ENCODE measurements at places on chromosomes 3 and 15.

GRCh38 chr3:71681224-71681668 lies 44.0 kb downstream of the EIF4E3 start:
- DNase-seq = peak; percentile 26

- no peak for DNase-seq
Observed at GRCh38 chr3:186937017-186937875, 6.9 kb downstream of the ST6GAL1 start.

GRCh38 chr3:43755516-43756200 lies 64.9 kb downstream of the ABHD5 start:
- no peak for DNase-seq

GRCh38 chr3:80688814-80689213 lies 921.0 kb upstream of the ROBO1 start:
- DNase-seq = no peak

- no peak for DNase-seq
Observed at GRCh38 chr15:94233441-94233840, 2.1 kb downstream of the MCTP2 start.

DNA sequence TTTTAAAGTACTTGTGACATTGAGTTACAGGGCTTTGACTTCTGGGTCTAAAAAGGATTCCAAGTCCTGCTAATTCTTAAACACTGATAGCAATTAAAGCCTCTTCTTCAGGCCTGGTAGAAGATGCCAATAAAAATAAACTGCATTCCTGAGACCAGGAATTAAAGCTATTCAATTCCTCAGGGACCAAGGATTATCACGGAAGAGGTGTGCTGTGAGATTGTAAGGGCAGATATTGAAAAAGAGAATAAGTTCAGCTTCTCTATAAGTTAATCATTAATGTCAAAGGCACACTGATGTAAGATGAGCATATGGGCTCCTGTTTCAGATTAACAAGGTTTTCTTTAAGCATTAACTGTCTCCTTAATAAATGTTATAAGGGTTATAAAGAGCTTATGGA lies 611.3 kb downstream of the SI start:
- no peak for DNase-seq

DNA sequence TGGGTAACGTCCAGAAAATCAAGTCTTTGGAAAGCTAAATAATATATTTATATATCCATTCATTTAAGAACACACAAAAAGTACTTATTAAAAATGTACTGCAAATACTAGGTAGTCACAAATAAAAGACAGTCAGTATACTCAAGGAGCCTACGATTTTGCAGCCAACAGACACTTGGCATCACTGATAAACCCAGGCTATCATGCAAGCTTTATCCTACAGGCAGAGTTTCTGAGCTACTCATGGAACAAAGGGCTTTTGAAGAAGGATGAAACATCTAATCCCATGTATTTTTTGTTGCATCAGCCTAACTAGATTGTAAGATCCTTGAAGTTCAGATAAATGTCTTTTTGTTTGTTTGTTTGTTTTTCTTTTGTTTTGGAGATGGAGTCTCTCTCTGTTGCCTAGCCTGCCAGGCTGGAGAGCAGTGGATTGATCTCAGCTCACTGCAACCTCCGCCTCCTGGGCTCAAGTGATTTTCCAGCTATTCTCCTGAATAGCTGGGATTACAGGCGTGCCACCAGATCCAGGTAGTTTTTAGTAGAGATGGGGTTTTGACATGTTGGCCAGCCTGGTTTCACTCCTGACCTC lies 319.4 kb upstream of the MDFIC2 start:
- no peak for DNase-seq

- no peak for DNase-seq
Observed at GRCh38 chr15:52714968-52715367, 35.8 kb upstream of the ATOSA start.

DNA sequence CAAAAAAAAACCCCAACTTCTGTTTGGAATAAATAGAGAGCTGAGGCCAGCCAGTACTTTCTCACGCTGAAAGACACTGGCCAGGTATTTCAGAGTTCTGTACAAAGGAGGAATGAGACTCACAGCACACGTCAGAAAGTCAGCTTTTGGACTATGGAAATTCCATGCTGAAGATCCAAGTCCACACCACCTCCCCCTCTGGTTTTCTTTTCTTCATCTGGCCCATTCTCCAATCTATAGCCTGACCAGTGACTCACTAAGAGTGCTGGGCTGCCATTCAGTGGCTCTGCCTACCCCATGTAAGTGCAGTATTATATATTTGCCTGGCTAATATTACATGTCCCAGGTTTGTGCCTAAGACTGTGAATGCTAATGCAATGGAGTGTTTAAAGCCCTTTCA lies 13.9 kb downstream of the BOC start:
- DNase-seq = no peak

- peak; percentile 20 for DNase-seq
Observed at GRCh38 chr15:72783004-72783639, 436 bp downstream of the ADPGK start.

GRCh38 chr3:114566162-114566755 lies 272.4 kb downstream of the TIGIT start:
- no peak for DNase-seq

DNA sequence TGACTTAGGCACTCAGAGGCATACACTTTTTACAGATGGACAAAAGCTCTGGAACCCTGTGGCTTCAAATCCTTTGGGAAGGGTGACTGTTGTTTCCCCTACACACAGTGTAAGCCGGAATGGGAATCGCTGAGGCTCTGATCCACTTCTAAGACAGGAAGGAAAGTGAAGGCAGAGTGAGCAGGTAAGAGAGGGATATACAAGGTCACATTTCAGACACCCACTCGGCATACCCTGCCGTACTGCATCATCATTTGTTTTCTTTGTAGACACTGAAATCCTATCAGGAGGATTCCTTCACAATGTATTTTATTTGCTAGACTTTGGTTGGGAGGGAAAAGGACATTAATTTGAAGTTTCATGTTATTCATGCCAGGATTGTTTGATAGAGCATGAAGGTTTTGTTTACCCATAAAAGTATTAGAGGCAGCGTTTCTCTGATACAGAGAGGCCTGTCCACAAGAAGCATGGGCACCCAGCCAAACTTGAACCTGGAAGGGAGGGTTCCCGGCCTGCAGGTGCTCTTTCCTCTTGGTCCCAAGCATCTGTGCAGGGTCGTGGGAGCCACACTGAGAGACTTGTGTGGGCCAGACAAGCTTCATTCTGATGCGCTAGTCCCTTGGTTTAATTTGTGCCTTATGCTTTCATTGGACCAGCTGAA lies 21.9 kb upstream of the POLR2M start:
- DNase-seq = no peak

DNA sequence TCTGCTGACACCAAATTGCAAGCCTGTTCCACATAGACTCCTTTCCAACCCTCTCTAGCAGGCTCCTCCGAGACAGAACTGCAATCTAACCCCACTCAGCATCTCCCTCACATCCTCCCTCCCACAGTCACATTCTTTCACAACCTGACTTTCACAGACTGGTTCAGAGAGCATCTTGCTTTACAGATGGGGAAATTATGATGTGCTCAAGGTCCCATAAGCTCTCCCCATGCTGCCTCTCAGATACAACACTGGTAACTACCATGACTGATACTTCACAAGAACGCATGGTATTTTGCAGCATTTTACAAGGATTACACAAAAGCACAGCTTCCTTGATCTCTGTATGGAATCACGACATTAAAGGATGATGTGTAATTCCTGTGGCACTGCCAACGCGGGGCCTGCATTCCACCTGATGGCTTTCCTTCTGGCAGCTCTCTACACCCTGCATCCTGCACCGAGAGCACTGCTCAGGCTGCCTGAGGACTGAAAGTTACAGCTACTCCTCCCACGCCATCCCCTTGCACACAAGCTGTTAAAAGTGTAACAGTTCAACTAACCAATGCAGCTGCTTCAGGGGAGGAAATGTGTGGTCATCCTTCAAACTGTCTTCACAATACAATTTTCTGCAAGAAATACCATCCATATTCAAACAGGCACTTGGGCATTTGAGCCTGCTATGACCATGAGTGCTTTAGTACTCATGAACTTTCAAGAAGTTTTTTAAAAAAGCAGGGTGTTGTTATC lies 27.6 kb downstream of the TBC1D2B start:
- DNase-seq = peak; percentile 49

GRCh38 chr3:124158168-124158881 lies 166.4 kb upstream of the ROPN1 start:
- no peak for DNase-seq

DNA sequence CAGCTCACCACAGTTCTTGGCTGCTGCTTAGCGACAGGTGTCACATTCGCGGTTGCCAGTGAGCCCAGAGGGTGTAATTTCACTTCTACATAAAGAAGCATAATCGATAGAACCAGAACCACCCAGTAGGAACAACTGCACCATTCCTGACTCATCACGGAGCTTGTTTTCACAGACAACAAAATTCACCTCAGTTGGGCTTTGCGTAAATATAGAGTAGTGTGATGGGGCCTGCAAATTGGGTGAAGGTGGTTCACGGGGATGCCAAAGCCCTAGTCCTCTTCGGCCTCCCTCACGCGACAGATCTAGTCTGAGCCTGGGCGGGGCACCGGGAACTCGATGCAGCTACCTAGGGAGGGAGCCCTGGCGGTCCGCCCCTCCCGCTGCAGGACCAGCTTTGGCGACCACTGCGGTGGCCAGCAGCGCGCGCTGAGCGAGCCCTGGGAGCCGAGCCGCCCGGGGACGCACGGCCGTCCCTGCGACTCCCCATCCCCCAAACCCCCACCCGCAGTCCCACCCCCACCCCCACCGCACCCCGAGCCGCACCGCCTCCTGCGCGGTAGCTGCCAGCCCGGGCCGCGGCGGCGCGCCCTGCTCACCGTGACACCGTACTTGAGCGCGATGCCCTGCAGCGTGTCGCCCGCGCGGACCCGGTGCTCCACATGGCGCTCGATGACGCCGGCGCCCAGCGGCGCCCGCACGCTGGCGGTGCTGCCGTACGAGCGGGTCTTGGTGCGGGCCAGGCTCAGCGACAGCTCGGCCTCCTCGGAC lies 519 bp downstream of the LYSMD2 start:
- no peak for DNase-seq

GRCh38 chr3:195441992-195442572 lies 738 bp downstream of the ACAP2 start:
- peak; percentile 17 for DNase-seq

- DNase-seq = peak; percentile 17
Observed at GRCh38 chr15:72319360-72319984, 485 bp downstream of the CELF6 start.

DNA sequence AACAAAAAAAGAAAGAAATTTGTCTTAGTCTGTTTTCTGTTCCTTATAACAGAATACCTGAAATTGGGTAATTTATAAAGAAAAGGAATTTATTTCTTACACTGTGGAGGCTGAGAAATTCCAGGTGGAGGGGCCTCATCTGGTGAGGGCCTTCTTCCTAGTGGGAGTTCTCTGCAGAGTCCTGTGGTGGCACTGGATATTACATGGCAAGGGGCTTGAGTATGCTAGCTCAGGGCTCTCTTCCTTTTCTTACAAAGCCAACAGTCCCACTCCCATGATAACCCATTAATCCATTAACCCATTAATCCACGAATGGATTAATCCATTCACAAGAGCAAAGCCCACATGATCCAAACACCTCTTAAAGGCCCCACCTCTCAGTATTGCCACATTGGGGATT lies 2.9 kb upstream of the SATB1 start:
- DNase-seq = no peak

- no peak for DNase-seq
Observed at GRCh38 chr3:38657369-38657768, 7.9 kb upstream of the SCN5A start.

DNA sequence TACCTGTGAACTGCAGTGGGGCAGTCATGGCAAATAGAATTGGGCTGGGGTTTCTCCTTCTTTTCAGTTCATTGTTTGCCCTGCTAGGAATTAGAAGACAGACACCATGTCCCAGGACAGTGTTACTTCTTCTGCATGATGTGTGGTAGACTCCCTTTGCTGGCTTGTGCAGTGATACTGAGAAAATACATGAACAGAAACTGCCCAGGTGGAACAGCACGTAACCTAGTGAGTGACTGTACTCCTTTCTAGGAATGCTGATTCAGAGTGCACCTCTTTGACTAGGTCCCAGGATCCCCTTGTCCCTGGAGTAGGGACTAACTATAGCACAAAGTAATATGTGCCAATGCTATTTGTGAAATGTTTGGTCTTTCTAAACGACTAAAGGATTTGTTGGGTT lies 10.7 kb upstream of the SLC22A13 start:
- no peak for DNase-seq

DNA sequence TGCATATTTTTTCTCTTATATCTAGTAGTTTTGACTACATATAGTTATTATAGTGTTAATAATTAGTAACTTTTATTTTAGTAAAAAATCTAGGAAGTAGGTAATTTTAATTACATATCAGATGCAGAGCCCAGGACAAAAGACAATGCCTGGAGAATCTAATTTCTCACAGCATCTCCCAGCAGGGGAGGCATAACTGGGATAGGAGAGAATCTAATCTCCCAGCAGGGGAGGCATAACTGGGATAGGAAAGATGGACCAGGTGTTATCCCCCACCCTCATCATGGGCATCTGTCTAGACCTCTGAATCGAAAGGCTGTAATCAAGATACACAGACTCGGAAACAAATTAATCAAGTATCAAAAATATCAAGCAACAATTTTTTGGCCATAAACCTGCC lies 58.2 kb downstream of the OSTN start:
- no peak for DNase-seq

GRCh38 chr3:57108684-57109083 lies 48.2 kb downstream of the SPATA12 start:
- DNase-seq = no peak

- DNase-seq = no peak
Observed at GRCh38 chr15:37885651-37886050, 48.8 kb upstream of the TMCO5A start.

GRCh38 chr3:140167600-140168281 lies 232.8 kb downstream of the CLSTN2 start:
- DNase-seq = no peak

- DNase-seq = no peak
Observed at GRCh38 chr3:195555110-195555509, 12.0 kb upstream of the PPP1R2 start.

DNA sequence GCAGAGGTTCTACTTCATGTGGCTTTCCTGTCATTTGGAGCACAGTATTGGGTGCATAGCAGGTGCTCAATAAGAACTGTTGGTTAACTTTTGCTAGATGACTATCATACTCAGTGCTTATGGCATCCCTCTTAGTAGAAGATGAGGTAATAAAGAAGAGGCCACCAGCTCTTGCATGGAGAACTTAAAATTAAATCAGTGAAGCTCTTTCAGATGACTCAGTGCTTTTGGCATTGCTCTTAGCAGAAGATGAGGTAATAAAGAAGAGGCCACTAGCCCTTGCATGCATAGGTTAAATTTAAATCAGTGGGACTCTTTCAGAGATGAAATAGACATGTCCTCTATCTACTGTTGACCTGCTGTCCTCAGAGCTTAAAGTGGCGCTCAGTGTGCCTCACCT lies 109.4 kb upstream of the FGF7 start:
- no peak for DNase-seq

DNA sequence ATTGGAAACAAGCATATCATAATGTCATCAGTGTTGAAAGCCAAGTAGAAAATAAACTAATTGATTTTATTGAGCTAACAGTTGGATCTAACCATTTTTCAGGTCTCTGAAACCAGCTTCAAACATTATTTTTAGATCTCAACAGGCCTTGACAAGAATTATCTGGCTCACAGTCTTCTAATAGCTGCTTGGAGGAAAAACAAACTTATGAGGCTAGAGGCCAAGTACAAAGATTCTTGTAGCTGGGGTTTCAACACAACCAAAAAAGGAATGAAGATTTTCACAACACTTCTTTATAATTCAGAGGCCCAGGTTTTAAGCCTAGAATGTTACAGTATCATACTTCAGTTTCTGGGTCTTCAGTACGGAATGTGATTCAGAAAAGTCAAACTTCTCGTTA lies 3.7 kb downstream of the SETMAR start:
- no peak for DNase-seq

Measured in activated CD4-positive, alpha-beta T cell treated with anti-CD3 and anti-CD28 coated beads for 24 hours (primary cell).